ENCODE measurements at places on chromosomes 3 and 15.

DNA sequence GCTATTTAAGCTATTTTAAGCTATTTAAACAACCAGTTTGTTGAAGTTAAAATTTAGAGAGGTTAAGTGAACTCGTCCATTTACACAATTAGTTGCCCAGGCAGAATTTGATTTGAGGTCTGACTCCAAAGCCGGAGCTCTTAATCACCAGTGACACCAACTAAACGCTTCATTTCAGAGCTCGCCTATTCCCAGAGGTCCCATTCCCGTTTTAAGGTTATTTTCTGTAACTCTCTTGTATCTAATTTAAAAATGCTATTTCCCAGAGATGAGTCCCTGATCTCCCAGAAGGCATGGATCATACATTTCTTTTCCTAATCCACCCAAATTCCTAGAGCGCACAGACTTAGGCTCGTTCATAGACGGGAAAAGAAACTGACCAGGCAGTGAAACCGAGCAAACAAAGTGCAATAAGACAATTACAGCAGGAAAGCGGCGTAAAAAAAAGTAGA is 904 bp upstream of the MCTP2 start:
- DNase-seq = peak; percentile 16

DNA sequence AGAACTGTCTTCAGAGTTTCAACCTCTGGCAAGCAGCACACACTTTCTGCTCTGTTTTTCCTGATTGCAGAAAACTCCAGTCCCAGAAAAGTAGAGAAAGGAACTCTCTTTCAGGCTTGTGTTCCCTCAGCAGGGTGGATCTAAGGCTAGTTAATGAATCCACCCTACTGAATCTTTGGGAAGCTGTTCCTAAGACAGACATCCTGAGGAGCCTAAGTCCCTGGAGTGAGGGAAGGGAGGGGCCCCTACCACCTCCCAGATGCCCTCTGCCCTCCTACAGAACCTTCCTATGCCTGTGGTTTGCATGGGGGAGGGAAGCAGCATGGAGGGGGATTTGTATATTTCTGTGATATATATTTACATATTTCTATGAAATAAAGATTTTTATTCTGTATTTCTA is 124.4 kb downstream of the ANO10 start:
- peak; percentile 63 for DNase-seq

DNA sequence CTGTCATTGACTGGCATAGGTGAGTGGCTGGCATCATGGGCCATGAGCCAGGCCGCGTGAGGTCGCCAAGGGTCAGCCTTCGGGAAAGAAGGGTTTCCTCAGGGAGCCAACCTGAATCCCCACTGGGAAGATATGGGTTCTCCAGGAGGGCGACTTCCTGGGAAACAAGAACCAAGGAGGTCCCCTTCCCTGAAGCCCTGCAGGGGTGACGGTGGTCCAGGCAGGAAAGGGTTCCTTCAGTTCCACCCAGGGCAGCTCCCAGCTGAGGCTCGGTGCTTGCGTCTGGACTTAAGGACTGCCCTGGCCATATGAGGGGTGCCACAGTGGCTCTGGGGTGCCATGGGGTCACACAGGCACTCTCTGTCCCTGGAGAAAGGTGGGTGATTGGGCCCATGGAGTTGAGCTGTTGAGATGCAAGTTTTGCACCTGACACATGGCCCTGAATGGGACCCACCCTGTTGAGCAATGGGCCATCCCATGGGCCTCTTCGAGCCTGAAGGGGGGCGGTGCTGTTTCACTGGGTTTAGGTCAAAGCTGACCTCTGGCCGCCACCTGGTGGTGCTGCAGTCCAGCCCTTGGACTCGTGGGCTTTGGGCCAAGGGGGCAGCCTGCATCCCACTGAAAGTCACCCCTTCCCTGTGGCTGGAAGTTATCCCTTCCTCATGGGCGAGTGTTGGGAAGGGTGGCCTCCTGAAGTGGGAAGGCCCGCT is 228.1 kb downstream of the SNRPN start:
- DNase-seq = no peak

- DNase-seq = no peak
Observed at GRCh38 chr3:52600258-52600657, 63.9 kb downstream of the UQCC5 start.
